ENCODE measurements at places on chromosomes 5 and 9.

- DNase-seq: no peak
Measured at GRCh38 chr9:109455861-109456260, 42.2 kb downstream of the PTPN3 start.

DNA sequence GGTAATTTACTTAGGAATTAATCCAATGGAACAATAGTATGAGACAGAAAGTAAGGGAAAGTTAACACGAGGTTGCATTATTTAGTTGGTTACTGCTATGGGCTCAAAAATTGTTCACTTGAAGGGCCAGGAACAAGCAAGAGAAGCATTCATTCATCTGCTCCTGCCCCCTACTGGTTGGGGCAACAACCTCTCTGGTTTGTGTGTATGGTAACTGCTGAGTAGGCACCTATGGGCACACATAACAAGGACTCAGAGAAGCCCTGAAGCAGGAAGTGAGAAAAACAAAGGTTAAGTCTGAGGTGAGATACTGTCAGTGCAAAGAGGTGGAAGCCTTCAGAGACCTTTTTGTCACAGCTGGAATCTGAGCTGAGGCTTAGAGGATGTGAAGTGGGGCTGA lies 34.4 kb upstream of the RANBP6 start:
- no peak for DNase-seq

DNA sequence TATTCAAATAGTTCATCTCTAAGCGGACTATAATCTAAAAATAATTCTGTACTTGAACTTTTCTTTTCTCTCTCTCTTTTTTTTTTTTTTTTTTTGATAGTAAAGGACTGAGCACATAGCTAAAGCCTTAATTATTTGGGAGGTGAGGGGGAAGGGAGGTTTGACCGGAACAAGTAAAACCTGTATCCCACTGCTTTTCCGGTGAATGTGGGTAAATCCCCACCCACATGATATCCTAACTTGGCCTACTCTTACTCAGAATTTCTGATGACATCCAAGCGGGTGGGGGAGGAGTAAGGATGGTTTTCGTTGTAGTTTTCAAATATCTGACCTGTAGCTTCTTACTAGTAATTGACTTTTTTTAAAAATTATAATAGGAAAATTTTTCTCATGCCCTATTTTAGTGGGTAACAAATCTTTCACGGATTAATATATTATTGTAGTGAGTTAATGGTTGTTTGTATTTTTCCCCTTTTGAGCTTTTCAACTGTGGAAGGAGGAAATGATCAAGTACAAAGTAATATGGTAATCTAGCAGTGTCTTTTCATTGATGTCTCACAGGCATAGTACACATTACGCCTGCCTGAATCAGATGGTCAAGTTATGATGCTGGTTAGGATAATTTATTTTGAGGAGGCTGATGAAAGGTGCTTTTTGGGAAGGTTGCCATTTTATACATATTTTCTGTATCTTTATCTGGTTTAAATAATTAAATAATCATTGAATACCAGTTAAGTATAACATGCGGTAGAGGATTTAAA lies 2.2 kb upstream of the ELL2 start:
- DNase-seq: no peak

- DNase-seq: no peak
Measured at GRCh38 chr5:170275376-170275994, 22.1 kb downstream of the LCP2 start.

DNA sequence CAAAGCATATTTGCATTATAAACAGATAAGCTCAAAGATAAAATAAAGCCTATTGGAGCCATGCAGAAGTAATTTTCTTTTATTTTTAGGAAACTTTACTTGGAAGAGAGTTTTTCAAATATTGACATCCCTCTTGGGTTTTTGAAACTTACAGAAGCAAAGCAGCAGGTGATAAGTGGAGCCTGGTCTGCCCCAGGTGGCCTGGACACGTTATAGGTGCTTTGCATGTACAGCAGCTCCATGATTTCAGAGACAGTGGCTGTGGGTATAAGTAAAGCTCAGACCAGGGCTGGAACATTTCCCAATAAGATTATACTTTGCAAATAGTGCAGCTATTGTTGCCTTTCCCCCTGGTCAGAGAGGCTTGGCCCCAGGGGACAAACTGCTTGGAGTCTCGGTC lies 51.5 kb downstream of the CCDC192 start:
- DNase-seq: no peak
